H7 (cell line): ENCODE measurements at places on chromosomes 2 and 18.

DNA sequence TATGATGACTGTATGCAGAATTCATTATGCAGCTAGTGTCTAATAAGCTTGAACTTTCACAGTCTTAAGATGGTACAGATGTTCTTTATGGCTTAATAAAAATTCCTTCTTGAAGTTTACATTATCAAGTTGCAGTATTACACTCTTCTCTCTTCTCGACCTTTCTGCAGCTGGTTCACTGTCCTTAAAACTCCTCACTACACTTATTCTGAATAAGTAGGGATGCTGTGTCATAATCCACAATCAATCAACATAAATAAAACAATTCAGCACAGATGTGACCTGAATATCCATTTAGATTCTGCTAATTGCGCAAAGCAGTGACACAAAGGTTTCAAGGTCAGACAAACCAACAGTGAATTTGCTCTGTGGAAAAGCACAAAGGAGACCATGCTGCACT is 356.8 kb downstream of the SUCLG1 start:
- no peak for DNase-seq

- no peak for DNase-seq
These were observed 831.1 kb downstream of the GALR1 start for GRCh38 chr18:78080761-78081160.

- DNase-seq = no peak
These were observed 404.1 kb upstream of the ACVR2A start for GRCh38 chr2:147440734-147441133.

DNA sequence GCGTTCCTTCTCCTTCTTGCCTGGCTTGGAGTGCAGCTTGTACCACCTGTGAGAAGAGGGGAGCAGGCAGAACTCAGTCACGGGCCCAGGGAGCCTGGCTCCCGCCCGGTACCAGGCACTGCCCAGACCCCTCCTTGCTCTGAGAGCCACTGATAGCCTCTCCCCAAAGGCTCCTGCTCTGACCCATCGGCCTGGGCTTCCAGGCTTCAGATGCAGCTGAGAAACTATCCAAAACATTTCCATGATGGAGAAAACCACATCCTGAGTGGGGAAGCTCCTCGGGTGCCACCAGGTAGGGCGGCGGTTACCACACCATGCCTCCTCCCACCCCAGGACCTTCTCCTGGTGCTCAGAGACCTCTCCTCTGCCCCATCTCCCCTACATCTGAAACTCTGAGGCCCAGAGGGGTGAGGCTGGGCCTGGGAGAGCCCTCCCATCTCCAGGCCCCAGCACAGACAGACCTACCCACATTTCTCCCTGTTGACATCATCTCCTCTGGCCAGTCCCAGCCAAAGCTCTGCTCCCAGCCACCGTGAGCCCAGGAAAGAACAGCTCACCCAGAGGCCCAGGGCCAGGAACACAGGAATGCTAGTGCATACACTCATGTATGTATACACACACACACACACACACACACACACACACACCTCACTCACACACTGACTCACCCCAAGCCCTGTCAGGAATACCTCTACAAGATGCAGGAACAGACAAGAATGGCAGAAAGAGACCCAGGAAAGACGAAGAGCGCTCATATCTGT is 17.9 kb upstream of the SFXN5 start:
- no peak for DNase-seq

GRCh38 chr18:21548647-21549046 is 51.9 kb downstream of the ESCO1 start:
- no peak for DNase-seq

GRCh38 chr2:148812306-148812705 is 62.7 kb upstream of the KIF5C start:
- DNase-seq = no peak

DNA sequence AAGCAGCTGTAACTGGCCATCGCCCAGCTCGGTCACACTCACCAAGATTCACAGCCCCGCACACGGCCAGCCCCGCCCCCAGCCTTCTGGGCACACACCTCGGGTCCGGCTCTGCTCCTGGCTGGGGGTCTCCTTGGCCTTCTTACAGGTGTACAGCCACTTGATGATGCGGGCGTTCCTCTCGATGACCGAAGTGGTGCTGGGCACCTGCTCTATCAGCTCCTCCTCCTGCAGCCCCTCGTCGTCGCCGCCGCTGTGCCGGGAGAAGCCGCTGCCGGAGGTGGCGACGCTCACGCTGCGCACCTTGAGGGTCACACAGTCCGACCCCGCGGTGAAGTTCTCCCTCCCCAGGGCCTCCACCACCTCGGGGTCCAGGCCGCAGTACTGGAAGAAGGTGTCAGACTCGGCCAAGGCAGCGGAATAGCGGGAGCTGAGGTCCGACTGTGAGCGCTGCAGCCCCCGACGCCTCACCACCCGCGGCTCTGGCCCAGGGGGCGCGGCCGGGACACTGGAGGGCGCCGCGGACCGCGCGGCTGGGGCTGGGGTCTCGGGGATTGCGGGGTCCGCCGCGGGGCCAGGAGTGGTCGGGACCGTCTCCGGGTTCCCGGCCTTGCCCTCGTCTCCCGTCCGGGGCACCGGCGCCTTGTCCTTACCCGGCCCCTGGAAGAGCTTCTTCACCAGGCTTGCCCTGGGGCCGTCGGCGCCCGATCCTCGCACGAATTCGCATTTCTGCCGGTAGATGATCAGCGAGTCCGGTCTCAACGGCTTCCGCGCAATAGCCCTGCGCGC is 769 bp downstream of the FAM110C start:
- peak; percentile 64 for DNase-seq

- no peak for DNase-seq
These were observed 2.4 kb upstream of the NEDD4L start for GRCh38 chr18:58041633-58042032.

GRCh38 chr2:197240421-197241041 is 70.0 kb downstream of the ANKRD44 start:
- no peak for DNase-seq

GRCh38 chr2:195675783-195676427 is 18.9 kb downstream of the SLC39A10 start:
- no peak for DNase-seq

- DNase-seq = peak; percentile 59
These were observed 17.3 kb downstream of the PDCD1 start for GRCh38 chr2:241841181-241842066.

- DNase-seq = no peak
These were observed 84.2 kb downstream of the DTNA start for GRCh38 chr18:34794348-34794747.

GRCh38 chr2:119702203-119702917 is 23.4 kb downstream of the TMEM177 start:
- DNase-seq = no peak

DNA sequence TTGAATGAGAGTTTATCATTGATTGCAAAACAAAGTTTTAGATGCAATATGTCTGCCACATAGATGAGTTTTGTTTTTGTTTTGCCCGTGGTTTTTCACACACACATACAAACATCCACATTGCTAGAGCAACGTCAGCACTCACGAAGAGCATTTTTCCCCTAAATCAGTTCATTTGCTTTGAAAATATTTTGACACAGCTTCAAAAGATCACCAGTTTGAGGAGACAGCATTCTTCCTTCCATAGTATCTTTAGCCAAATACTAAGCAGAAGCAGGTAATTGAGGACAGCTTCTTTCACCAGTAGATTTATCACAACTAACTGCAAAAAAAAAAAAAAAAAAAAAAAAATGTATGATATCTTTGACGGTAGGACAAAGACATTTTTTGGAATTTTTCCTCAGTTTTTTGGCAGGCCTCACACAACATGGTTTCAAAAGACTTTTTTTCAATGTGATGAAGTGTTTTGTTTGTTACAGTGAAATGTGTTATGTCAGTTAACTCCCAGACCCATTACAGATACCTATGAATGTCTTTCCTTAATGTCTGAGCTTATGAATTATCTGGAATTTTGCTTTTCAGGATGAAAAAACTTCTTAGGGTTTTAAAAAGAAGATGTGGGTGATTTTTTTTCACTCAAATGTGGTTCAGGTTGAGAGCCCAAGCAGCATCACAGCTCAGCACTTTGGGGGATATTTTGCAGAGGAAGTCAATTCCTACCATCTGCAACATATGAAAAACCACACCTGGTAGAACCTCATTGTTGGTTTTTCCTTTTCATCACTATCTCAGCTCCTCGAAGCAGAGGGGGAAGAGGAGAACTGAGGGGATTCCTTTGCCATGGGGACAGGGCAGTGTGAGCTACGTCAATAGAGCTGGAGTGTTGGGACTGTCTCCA is 31.6 kb downstream of the AOX1 start:
- no peak for DNase-seq

DNA sequence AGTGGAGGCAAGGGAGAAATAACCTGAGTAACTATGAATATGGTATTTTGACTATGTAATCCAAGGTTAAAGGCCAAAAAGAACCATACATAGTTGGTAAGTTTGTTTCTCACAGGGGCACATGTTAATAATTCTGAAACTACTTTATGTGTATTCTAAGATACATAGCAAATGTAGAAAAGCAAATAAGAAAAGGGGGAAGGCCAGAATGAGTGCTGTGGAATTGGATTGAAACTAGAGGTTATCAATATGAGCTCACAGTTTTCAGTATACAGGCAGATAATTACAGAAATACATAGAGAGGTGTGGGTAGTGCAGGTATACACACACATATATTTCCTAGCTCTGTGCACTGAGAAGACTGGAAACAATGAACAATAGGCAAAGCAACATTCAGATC is 13.7 kb downstream of the INO80C start:
- no peak for DNase-seq

GRCh38 chr2:10524851-10525572 is 76.9 kb upstream of the ODC1 start:
- DNase-seq = peak; percentile 30

DNA sequence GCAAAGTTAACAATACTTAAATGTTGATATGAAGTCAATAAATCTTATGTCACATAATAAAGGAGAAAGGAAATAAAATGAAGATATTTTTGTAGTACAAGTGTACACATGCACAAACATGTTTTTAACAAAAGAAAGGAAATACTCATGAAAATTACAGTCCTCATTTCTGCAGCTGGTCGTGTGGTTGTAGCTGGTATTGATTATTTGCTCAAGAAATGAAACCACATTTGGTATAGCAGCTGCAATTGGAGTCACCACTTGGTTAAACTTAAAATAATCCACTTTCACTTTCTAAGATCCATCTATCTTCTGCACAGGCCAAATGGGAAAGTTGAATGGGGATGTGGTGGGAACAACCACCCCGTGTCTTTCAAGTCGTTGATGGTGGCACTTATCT is 580.5 kb upstream of the NRXN1 start:
- DNase-seq = no peak

- DNase-seq = no peak
These were observed 30.9 kb downstream of the CENPO start for GRCh38 chr2:24824071-24824588.

DNA sequence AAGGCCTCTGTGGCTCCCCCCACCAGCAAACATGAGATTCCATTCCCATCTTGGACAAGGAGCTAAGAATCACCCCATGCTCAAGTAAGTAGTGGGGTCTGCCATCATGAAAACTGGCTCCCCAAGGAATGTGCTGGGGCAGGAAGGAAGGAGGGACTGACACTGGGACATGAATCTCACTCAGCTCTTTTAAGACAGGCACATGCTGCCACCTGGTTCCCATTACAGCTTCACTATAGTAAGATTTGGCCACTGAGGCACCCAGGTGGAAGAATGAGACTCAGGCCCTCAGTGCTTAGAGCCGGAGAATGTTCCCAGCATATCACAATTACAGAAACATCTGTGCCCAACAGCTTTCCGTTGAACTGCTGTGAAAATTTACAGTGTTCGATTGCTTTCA is 38.7 kb downstream of the OSR1 start:
- no peak for DNase-seq

DNA sequence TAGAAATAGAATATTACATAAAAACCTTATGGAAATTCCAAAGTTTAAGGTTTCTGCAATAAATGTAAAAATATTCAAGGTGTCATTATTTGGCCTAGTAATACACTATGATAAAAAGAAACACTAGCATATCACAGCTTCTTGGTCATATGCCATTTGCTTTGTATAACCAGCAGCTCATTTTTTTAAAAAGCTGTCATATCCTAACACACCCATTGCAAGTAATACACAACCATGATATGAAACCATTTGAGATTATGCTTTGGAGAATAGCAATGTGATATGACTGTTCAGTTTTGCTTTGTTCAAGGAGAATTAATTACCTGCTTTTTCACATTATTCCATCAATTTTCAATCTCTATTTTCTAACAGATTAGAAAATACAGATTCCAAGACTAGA is 149.0 kb downstream of the IKZF2 start:
- no peak for DNase-seq

DNA sequence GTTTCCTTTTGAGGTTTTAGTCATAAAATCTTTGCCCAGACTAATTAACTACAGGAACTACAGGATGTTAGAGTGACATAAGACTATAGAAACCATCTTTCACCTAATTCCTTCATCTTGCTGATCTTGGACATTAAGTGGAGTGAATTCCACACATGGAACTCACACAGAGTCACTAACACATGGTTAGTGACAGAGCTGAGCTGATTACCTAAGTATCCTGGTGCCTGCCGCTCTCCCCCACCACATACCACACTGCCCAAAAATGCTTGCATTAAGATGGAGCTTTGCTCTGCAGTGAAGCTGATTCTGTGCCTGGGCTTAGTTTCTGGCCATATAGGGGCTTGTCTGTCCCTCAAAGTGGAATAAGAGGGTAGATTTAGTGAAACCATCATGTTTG is 332.9 kb upstream of the NT5C1B start:
- DNase-seq = no peak

DNA sequence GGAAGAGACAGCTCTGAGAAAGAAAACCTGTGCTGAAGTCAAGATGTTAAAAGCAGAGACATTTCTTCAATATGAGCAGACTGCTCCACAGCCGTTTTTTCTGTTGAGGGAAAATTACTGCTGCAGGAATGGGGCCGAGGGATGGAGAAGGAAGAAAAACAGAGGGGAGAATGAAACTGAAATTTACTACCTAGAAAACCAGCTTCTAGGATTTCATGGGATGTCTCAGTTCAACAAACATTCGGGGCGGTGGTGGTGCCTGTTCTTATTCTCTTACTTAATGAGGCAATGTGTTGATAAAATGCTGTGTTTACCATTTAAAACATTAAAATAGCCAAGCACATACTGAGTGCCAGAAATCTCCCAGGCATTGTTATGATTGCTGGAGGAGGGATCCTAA is 557.1 kb upstream of the MEX3C start:
- DNase-seq = no peak
